ENCODE measurements at places on chromosomes 16 and 17. TPM values are rescaled to one million over a fixed set of nuclear protein-coding genes. Genes with fewer than 3 reads are reported as not detected.

GRCh38 chr17:51397361-51398127 is 137.2 kb downstream of the UTP18 start:
- no peak for DNase-seq

DNA sequence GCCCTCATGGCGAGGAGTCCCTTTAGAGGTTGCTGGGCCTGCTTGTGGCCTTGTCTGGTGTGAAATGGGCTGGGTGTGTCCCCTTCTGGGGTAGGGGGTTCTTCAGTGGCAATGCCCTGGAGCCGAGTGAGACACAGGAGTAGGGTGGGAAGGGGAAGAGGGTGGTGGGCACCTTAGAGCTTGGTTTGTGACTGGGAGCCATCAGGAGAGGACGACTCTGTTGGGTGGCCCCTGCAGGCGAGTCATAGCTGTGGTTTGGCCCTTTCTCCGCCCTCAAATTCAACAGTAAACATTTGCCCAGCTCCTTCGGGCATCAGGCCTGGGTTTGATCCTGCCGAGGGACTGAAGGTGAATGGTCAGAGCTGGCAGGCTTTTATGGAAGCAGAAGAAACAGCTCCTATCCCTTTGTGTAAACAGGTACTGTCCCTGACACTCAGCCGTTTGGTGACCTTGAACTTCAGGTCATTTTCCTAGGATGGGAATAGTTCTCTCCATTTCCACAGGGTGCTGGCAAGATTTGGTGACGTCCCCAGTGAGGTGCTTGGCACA is 2.9 kb downstream of the E4F1 start:
- no peak for DNase-seq

DNA sequence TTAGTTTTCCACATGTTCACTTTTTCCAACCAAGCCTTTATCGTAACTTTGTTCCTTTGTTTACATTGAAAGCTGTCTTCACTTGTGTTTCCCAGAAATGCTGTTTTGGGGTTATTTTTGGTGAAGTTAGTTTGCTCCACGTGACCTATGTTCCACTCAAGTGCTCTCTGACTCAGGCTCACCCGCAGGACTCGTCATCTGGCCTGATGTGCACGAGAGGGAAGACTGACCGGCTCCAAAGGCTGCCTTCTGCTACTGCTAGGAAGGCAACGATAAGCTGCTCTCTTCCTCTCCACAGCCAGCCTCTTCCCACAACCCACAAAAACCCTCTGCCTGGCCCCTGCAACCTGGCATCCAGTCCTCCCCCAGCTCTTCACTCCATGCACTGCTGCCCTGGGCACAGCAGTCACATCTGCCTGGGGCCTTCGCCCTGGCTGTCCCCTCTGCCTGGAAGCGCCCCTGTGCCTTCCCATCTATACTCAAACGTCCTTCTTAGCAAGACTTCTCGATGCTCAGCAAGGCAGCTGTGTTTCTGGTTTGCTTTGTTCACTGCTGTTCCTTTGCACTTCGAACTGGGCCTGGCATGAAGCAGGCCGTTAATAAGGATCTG is 28.0 kb downstream of the ZCCHC14 start:
- DNase-seq = peak; percentile 84

DNA sequence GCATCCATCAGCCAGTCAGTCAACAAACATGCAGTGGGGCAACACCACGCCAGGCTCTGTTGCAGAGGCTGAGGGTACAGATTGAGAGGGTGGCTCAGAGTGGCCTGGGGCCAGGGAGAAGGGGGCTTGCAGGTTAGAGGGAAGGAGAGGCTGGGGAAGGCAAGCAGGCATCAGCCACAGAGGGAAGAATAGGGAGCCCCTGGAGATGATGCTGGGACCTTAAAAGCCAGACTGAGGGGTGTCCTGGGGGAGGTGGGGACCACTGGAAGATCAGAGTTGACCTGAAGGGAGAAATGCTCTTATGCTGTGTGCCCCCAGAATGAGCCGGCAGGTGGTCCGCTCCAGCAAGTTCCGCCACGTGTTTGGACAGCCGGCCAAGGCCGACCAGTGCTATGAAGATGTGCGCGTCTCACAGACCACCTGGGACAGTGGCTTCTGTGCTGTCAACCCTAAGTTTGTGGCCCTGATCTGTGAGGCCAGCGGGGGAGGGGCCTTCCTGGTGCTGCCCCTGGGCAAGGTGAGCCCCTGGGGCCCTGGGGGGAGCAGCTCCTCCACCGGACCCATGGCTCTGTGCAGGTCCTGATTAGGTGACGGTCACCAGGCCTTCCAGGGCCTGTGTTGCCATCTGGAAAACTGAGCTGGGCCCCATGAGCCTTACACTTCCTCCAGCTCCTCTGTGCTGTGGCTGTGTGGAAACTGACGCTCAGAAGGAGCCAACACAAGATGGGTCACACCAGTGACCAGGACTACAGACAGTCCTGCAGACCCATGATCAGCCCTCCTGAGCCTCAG is 1.7 kb downstream of the CORO1A start:
- no peak for DNase-seq

DNA sequence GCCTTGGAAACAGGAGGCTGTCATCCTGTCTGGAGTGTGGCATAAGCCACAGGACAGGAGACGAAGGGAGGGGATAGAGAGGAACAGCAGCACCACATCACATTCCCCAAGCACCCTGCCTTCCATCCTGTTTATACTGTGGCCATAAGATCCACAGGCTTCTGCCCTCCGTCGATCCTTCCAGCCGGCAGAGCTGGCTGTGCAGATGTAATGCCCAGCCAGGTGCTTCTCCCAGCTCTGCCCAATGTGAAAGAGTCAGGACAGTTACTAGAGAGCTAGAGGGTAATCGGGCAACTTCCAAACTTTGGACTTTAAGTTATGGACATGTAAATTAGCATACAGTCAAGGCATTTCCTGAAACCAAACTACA is 368.4 kb downstream of the SOX9 start:
- DNase-seq = no peak

GRCh38 chr17:17739388-17740066 is 58.3 kb downstream of the RAI1 start:
- no peak for DNase-seq

GRCh38 chr17:54157542-54157941 is 334.8 kb downstream of the KIF2B start:
- DNase-seq = no peak

GRCh38 chr16:58272855-58273254 is 22.0 kb downstream of the PRSS54 start:
- DNase-seq = no peak

DNA sequence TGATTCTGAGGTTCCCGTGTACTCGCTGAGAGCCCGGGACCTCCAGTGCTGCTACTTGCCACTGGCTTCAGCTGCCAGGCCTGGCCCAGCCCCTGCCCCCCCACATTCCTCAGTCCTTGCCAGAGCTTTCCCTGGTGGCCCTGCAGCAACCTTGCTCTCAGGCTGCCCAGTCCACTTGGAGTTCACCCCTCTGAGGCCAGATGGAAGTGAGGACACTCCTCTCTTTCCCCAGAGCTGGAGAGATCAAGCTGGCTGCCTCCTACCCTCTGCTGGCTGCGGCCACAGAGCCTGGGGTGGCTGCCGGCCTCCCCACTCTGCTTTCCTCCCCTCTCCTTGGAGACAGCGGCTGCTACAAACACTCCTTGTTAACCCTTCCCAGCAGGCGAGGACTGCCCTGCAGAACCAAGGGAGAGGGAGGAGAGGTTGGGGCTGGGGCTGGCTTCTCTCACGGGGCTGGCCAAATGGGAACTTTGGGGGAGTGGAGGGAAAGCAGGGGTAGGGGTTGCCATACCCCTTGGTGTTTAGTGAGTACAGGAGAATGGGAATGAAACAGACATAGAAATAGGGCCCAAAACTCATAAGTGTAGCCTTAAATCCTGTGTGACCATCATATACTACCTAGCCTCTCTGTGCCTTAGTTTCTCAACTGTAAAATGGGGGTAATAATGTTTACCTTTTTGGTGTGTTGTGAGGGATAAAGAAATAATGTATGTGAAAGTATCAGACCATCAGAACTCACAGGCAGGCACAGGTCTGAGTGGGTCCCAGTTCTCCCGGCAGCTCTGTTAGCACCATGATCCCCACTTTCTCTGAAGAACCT is at the start of gene GAS2L2:
TSS of gene GAS2L2 (minus strand) at position 295 of the 820 bp plus-strand sequence. CDS start 389 bp downstream, outside the sequence.
- peak; percentile 71 for DNase-seq

GRCh38 chr16:50103764-50104163 is 38.0 kb downstream of the HEATR3 start:
- DNase-seq = no peak

DNA sequence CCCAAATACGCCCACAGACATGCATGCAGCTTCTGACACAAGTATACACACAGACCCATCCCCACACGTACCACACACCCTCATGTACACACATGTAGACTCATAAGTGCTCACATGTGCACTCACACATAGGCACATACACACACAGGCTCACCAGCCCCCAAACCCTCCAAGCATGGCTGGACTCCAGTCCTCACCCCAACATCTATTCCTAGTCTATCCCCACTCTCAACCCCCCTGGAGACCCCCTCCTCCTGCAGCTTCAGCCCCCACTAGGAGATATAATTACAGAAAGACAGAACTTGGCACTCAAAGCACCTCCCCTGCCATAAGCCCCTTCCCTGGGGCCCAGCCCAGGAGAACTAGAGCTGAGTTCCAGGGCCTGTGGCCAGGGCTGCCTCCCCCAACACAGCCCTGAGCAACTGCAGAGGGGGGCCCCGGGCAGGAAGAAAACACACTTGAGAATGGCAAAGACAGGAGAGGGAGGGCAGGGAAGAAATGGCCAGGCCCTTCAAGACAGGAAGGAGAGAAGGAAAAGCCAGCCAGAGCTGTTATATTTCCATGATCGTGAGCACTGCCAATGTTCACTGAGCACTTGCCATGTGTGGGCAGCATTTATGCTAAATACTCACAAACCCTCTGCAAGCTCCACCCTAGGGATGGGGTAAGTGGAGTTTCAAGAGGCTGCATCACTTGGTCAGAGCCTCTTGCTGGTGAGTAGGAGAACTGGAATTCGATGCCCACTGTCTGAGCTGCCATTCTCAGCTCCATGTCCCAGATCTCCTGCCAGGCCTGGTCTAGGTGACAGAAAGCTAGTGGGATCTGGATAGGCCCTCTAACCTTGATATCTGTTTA is 224.5 kb downstream of the ZNF423 start:
- DNase-seq = no peak

GRCh38 chr17:948284-948852 is 31.2 kb downstream of the NXN start:
- DNase-seq = peak; percentile 44

- DNase-seq = no peak
Measured at GRCh38 chr17:32102172-32102571, 40.1 kb upstream of the RHOT1 start.

GRCh38 chr16:85988306-85988705 is 89.3 kb downstream of the IRF8 start:
- no peak for DNase-seq

DNA sequence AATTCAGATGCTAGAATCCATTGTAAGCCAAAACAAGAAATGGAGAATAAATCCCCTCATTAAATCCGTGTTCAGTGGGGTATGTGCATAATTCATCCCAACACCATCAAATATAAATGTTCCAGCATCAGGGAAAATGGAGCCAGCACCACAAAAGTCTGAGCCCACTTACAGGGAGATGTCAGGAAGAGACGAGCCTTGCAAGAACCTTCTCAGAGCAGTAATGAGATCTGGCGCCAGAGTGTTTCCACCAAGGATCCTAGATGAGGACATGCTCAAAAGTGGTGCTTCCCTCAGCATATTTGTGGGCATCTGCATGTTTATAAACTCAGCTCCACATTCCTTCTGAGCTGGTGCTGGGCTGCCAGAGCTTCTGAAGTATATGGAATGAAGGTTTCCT is 541.9 kb upstream of the C16orf82 start:
- DNase-seq = no peak

DNA sequence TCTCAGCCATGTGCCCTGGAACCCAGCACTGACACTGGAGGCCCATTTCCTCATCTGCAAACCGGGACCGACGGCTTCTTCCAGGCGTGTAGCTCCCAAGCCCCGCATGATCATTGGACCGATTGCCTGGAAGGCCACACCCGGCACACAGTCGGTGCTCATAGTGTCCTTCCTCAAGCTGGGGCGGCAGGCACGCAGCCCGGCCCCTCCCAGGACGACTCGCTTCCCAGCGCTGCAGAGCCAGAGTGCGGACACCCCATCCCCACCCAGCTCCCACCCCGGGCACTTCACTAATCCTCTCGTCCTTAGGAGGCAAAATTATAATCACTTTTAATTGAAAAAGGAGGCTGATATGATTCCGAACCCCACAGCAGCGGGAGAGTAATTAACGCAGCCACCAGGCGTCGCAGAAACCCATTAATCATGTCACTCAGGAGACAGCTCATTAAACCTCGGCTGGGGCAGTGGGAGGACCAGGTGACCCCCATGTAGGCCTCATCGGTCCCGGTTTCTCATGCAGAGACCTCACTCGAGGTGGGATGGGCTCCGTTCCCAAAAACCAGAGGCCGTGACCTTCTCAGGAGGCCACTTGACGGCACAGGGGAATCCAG is 33.1 kb downstream of the ZNF469 start:
- DNase-seq = no peak

DNA sequence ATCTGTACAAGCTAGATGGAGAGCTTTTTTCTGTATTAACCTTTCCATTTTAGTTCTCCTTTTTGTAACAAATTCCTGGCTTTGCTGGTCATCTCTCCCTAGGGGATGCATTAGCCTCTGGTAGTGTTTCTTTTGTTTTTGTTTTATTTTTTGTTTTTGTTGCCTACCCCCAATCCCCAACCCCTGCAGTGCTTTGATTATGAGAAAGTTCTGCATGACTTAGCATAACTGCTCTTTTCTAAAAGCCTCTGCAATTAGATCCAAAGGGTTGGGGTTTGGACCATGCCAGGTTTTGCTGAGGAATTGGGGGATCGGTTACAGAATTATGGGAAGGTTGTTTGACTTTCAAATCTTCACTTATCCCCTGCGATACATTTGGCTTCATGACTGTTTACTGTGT is 98.2 kb downstream of the ADAMTS18 start:
- no peak for DNase-seq

DNA sequence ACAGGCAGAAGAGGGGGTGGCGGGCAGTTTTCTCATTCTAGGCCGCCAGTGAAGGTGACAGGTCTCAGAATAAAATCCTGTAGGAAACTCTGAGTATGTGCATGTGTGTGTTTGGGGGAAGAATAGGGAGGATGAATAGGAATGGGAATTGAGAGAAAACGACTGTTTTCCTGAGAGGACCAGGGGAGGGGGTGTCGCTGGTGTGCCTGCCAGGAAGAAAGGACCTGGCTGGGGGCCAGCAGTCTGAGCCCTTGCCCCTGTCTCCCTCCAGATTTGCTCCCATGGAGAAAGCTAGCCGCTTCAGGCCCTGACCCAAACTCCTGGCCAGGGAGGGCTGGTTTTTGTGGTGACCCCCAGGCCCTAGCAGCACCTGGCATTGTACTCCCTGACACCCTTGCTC is 14.4 kb downstream of the C17orf50 start:
- peak; percentile 33 for DNase-seq

Gene IRX6
- total RNA-seq = 0.45 TPM

Gene CPHXL2
- not detected for total RNA-seq

Gene G6PC1
- not detected for total RNA-seq

Gene KRT9
- total RNA-seq = not detected

Gene MILR1
- total RNA-seq = 6.8 TPM

Gene TOM1L1
- 116 TPM for total RNA-seq

Gene KRTAP4-1
- total RNA-seq = not detected

Gene EFCAB13
- 26.5 TPM for total RNA-seq

Gene ZNF668
- total RNA-seq = 12.8 TPM

Gene PPP1R27
- total RNA-seq = not detected

Gene CXCL16
- total RNA-seq = 12.9 TPM

Gene WFIKKN2
- total RNA-seq = not detected

Gene WFDC1
- total RNA-seq = not detected

Gene HOXB8
- 1.4 TPM for total RNA-seq

Gene MYO15A
- total RNA-seq = 3.6 TPM
